A549 treated with CpdA at 1 μM for 4 hours (cell line): ENCODE measurements at places on chromosomes 3 and 15. TPM values are rescaled to one million over a fixed set of nuclear protein-coding genes. Genes with fewer than 3 reads are reported as not detected.

MAGI1 gene
- 3.8 to 4.5 TPM (median 4.1 TPM) in 5 replicates for total RNA-seq

GHRL gene
- total RNA-seq: not detected in 5 replicates

AMIGO3 gene
- 0.26 to 1.7 TPM (median 0.57 TPM) in 5 replicates for total RNA-seq

ERC2 gene
- total RNA-seq: 0.09 TPM in 1 of 5 replicates, not detected in the others

CPNE9 gene
- 0.13 to 0.41 TPM (median 0.23 TPM) in 4 of 5 replicates, not detected in the other for total RNA-seq

ZNF620 gene
- 1.4 to 2.3 TPM (median 1.8 TPM) in 5 replicates for total RNA-seq

CYP8B1 gene
- total RNA-seq: not detected in 5 replicates

SOX2 gene
- 0.64 to 1.5 TPM (median 1.2 TPM) in 5 replicates for total RNA-seq

PLSCR4 gene
- 3.4 to 5.3 TPM (median 4.6 TPM) in 5 replicates for total RNA-seq

SST gene
- total RNA-seq: not detected in 5 replicates

TRPC1 gene
- 5.4 to 10.1 TPM (median 8.0 TPM) in 5 replicates for total RNA-seq

TOP2B gene
- total RNA-seq: 63.5 to 90.0 TPM (median 65.8 TPM) in 5 replicates

IL17RD gene
- 0.47 to 1.4 TPM (median 1.2 TPM) in 5 replicates for total RNA-seq

ANKRD34C gene
- total RNA-seq: not detected in 5 replicates

GPR171 gene
- total RNA-seq: not detected in 5 replicates

MYZAP gene
- 0.50 to 0.99 TPM (median 0.80 TPM) in 5 replicates for total RNA-seq

IQCF2 gene
- total RNA-seq: not detected in 5 replicates

ACKR4 gene
- total RNA-seq: not detected in 5 replicates

CAMK1 gene
- 13.6 to 17.6 TPM (median 16.7 TPM) in 5 replicates for total RNA-seq

ANAPC13 gene
- total RNA-seq: 44.1 to 53.3 TPM (median 45.8 TPM) in 5 replicates

NR1D2 gene
- 5.6 to 7.1 TPM (median 5.9 TPM) in 5 replicates for total RNA-seq

STRC gene
- 0.09 to 0.45 TPM (median 0.13 TPM) in 5 replicates for total RNA-seq

SLC7A14 gene
- total RNA-seq: not detected in 5 replicates

ZNF710 gene
- total RNA-seq: 8.5 to 18.6 TPM (median 16.7 TPM) in 5 replicates

CERS3 gene
- not detected in 5 replicates for total RNA-seq

ZNF501 gene
- not detected in 5 replicates for total RNA-seq

RHOV gene
- total RNA-seq: 4.1 to 7.3 TPM (median 5.8 TPM) in 5 replicates

RASGRF1 gene
- 0.27 to 0.87 TPM (median 0.42 TPM) in 5 replicates for total RNA-seq

ACAN gene
- 0.09 to 0.34 TPM (median 0.13 TPM) in 5 replicates for total RNA-seq

LINS1 gene
- total RNA-seq: 9.4 to 12.7 TPM (median 12.2 TPM) in 5 replicates

LIPC gene
- 0.11 to 0.21 TPM in 2 of 5 replicates, not detected in the others for total RNA-seq

PLXNA1 gene
- 18.4 to 25.3 TPM (median 21.6 TPM) in 5 replicates for total RNA-seq

UBE3A gene
- total RNA-seq: 19.9 to 28.9 TPM (median 24.7 TPM) in 5 replicates

GOLGA8G gene
- total RNA-seq: 0.02 TPM in 1 of 5 replicates, not detected in the others

MESP2 gene
- total RNA-seq: 0.41 to 0.73 TPM (median 0.51 TPM) in 4 of 5 replicates, not detected in the other

OR5K2 gene
- not detected in 5 replicates for total RNA-seq

ST8SIA2 gene
- 0.44 to 1.0 TPM (median 0.75 TPM) in 5 replicates for total RNA-seq

ESYT3 gene
- 0.61 to 0.87 TPM (median 0.68 TPM) in 5 replicates for total RNA-seq

CEMIP gene
- 2.2 to 3.0 TPM (median 2.4 TPM) in 5 replicates for total RNA-seq

XYLB gene
- 3.5 to 5.5 TPM (median 4.4 TPM) in 5 replicates for total RNA-seq

PFKFB4 gene
- 14.0 to 25.2 TPM (median 15.7 TPM) in 5 replicates for total RNA-seq

IMPG2 gene
- total RNA-seq: 0.01 to 0.02 TPM in 2 of 5 replicates, not detected in the others

CPLX3 gene
- total RNA-seq: not detected in 5 replicates

ATP8B4 gene
- total RNA-seq: 0.67 to 1.5 TPM (median 0.84 TPM) in 5 replicates

FEZF2 gene
- total RNA-seq: not detected in 5 replicates

SPTBN5 gene
- 0.09 to 0.29 TPM (median 0.23 TPM) in 5 replicates for total RNA-seq

GPR62 gene
- total RNA-seq: 0.07 TPM in 1 of 5 replicates, not detected in the others

LRRK1 gene
- total RNA-seq: 20.1 to 29.0 TPM (median 22.4 TPM) in 5 replicates

ICE2 gene
- total RNA-seq: 35.3 to 39.5 TPM (median 38.1 TPM) in 5 replicates

SEMA3B gene
- total RNA-seq: 4.8 to 9.3 TPM (median 6.9 TPM) in 5 replicates

SI gene
- not detected in 5 replicates for total RNA-seq

TUSC7 gene
- total RNA-seq: not detected in 5 replicates
